ENCODE measurements at places on chromosomes 3 and 15.
A peak's percentile ranks its signal among the peaks of the same experiment; 100 is the strongest.

- no peak for DNase-seq
Measured at GRCh38 chr3:127801731-127802313, 20.5 kb downstream of the MGLL start.

DNA sequence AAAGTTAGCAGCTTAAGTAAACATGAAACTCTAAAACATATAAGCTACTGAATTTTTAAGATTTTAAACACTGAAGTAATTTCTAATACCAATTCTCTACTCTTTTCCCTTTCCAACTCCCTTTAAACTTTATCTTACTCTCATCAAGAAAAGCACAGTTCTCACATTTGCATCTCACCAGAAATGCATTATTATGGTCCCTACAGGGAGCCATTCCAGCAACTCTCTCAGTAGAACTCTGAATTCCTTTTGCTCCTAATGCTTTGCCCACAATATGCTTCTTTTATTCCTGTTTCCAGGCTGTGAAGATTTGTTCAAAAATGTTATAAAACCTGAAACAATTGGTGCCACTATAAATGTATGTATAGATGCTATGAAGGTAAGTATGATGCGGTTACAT lies 83.4 kb downstream of the TFDP2 start:
- no peak for DNase-seq

GRCh38 chr3:70315021-70315420 lies 2.6 kb upstream of the MDFIC2 start:
- no peak for DNase-seq

DNA sequence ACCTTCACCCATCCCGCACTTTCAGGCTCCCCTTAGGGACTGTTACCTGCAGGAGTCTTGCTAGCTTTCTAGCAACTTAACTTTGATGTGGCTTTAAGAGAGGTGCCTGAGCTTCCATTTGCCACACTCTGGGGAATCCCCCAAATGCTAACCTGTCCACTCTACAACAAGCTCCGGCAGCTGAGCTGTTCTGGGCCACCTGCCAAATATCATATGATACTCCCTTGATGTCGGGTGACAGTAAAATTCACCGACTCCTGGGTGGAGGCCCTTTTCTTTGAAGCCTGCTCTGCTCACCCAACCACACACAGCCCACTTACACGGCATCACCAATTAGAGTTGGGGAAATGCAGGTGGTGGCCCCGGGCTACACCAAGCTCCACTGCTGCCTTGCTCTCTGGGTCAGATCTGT lies 38.0 kb upstream of the XCR1 start:
- DNase-seq, result peak; percentile 57

- DNase-seq, result no peak
Measured at GRCh38 chr15:101264011-101264410, 12.2 kb upstream of the CHSY1 start.

GRCh38 chr3:41933154-41933676 lies 28.7 kb downstream of the ULK4 start:
- no peak for DNase-seq

GRCh38 chr3:152790651-152791387 lies 44.1 kb upstream of the P2RY1 start:
- no peak for DNase-seq

- no peak for DNase-seq
Measured at GRCh38 chr3:152977366-152977765, 142.4 kb downstream of the P2RY1 start.

- no peak for DNase-seq
Measured at GRCh38 chr3:25155652-25156471, 272.2 kb upstream of the RARB start.

DNA sequence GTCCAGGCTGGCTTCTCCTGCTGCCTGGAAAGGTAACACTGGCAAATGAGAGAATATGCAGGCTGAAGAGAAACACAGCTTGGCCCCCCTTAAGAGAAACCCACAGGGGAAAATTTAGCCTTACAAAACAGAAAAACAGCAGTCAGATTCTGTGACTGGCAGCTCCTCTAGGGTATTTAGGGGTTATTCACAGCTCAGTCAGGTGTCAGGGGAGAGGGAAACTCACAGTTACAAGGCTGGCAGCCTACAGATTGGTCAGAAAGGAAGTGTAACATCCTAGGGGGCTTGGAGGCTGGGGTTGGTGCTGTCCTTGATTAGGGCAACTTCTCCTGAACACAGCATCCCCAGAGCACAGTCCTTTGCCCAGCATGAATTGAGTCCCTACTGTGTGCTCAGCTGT lies 81.4 kb downstream of the SEMA5B start:
- DNase-seq, result no peak

- no peak for DNase-seq
Measured at GRCh38 chr15:95826412-95827195, 503.9 kb upstream of the NR2F2 start.

- no peak for DNase-seq
Measured at GRCh38 chr3:153614563-153614962, 452.5 kb downstream of the RAP2B start.

DNA sequence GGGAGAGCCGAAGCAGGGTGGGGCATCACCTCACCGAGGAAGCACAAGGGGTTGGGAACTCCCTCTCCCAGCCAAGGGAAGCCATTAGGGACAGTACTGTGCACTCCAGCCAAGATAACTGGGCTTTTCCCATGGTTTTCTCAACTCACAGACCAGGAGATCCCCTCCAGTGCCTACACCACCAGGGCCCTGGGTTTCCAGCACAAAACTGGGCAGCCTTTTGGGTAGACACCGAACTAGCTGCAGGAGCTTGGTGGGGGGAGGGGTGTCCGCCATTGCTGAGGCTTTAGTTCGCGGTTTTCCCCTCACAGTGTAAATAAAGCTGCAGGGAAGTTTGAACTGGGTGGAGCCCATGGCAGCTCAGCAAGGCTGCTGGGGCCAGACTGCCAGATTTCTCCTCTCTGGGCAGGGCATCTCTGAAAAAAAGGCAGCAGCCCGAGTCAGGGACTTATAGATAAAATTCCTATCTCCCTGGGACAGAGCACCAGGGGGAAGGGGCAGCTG lies 129.6 kb upstream of the LMCD1 start:
- DNase-seq, result no peak

DNA sequence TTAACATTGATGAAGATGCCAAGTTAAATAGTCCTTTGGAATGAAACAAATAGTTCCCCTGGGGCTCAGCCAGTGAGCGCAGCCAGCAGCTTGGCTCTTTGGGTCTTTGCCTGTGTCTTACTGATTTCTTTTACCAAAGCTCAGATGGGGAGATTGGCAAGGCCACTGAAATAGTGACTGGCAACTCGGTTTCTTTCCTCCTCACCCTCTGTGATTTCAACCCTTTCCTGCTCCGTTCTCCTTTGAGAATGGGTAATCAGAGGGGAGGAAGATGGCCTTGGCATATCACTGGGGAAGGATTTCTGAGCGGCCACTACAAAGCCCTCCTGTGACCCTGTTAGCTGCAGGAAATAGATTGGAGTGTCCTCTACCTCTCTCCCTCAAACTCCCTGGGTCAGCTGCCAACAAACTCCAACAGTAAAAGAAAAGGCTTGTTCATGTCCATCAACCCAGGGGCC lies 337.1 kb upstream of the LRRFIP2 start:
- no peak for DNase-seq

- no peak for DNase-seq
Measured at GRCh38 chr15:36066757-36067156, 512.7 kb upstream of the CDIN1 start.

GRCh38 chr15:70062321-70062956 lies 35.3 kb downstream of the TLE3 start:
- DNase-seq, result no peak

DNA sequence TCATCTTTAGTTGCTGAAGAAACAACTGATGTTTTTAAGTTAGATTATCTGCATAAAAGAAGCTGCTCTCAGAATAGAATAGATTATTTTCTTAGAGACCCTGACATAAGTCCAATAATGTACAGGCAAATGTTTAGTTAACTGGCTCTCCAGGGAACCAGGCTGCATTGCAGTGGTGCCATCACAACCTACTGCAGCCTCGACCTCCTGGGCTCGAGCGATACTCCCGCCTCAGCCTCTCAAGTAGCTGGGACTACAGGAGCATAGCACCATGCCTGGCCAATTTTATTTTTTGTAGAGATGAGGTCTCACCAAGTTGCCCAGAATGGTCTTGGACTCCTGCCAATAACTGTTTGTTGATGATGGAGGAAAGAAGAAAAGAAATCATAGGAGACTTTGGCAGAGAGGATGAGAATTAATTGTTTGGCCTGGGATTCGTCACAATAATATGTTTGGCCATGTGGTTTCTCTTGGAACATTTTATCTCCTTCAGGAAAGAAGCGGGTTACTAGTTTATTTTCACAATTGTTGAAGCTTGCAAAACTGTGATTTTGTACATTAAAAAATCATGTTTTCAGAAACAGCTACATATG lies 429.2 kb downstream of the CADM2 start:
- no peak for DNase-seq

DNA sequence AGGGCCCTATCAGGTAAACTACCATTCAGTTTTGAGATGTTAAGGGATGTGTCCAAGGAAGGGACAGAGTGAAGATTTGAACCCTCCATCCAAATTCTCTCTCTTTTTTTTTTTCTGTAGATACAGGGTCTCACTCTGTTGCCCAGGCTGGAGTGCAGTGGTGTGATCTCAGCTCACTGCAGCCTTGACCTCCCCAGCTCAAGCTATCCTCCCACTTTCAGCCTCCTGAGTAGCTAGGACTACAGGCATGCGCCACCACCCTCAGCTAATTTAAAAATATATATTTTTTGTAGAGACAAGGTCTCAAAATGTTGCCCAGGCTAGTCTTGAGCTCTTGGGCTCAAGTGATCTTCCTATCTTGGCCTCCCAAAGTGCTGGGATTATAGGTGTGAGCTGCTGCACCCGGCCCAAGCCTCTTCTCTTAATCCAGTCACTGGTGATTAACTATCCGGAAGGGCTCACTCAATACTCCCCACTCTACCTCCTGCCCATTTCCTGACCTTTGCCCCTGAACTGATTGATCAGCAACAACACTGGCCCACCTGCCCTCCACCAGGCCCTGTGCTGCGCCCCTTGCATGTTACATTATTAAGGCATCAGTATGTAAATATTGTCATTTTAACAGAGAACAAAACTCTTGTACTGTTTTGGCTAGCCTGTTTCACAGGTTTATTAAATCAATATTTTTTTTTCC lies 164.7 kb downstream of the CTNNB1 start:
- DNase-seq, result no peak

DNA sequence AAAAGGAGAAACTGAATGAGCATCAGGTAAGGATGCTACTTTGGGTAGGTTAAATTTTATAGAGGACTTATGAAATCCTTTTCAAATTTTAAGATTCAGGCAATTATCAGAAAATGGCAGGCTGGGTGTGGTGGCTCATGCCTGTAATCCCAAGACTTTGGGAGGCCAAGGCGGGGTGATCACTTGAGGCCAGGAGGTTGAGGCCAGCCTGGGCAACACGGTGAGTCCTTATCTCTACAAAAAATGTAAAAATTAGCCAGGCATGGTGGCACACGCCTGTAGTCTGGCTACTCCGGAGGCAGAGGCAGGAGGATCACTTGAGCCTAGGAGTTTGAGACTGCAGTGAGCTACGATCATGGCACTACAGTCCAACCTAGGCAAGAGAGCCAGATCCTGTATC lies 23.1 kb downstream of the DCUN1D1 start:
- no peak for DNase-seq

DNA sequence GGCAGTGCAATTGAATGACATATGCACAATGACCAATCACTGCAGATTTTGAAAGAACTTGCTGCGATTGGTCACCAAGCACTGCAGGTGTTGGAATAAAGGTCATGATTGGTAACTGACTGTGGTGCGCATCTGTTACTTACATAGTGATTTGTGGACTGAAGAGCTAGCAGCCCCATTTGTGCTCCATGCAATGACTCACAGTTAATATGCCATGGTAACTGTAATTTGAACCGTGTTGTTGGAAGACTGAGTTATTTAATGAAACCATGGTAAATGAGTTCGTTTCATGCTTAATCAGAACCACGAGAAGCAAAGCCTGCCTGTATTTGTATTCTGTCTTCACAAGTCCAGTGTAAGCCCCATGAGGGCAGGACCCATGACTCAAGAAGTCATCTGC lies 220.5 kb downstream of the TJP1 start:
- DNase-seq, result no peak

- no peak for DNase-seq
Measured at GRCh38 chr3:161199926-161200325, 21.2 kb upstream of the NMD3 start.

GRCh38 chr15:49163678-49164077 lies 6.4 kb upstream of the GALK2 start:
- DNase-seq, result no peak

DNA sequence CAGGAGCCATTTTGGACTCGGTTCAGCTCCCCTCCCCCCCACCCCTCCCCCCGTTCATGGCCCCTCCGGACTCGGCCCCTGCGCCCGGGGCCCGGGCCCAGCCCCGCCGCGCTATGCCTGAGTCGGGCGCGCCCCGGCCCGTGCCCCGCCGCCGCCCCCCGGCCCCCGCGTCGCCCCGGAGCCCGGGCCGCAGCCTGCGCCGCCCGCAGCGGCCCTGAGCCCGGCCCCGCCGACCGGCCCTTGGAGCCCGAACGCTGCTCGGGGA lies 155 bp downstream of the ACVR2B start:
- DNase-seq, result no peak

DNA sequence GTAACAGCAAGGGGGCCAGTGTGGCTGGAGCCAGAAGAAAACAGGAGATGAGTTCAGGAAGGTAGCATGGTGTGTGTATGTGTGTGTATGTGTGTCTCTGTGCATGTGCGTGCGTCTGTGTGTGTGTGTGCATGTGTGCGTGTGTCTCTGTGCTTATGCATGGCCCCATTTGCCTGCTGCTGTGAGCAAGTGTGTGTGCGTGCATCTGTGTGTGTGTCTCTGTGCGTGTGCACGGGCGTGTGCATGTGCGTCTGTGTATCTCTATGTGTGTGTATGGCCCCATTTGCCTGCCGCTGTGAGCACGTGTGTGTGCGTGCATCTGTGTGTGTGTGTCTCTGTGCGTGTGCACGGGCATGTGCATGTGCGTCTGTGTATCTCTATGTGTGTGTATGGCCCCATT lies 7.1 kb upstream of the EEFSEC start:
- DNase-seq, result no peak

- DNase-seq, result no peak
Measured at GRCh38 chr3:57783186-57784088, 27.3 kb downstream of the SLMAP start.

DNA sequence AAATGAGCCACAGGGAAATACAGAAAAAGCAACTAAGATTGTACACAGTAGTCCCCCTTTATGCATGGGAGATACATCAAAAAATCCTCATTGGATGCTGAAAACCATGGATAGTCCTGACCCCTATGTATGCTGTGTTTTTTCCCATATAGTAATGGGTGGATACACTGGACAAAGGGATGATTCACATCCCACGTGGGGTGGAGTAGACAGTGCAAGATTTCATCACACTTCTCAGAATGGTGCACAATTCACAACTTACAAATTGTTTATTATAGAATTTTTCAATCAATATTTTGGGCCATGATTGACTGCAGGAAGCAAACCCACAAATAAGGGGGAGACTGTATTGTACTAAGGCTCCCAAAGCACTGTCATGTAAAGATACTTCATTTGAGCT lies 224.4 kb upstream of the STRIT1 start:
- no peak for DNase-seq

DNA sequence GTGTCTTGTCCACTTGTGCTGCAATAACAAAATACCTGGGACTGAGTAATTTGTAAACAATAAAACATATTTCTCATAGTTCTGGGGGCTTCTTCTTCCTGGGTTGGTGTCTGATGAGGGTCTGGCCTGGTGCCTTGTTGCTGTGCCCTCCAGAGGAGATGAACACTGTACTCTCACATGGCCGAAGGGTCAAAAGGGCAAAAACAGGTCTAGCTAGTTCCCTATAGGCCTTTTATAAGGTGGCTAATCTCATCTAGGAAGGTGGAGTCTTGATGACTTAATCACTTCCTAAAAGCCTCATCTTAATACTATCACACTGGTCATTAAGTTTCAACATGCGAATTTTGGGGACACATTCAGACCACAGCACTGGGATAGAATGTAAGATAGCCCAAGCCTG lies 228.4 kb downstream of the TLE3 start:
- no peak for DNase-seq

Measured in stimulated activated CD4-positive, alpha-beta T cell treated with anti-CD3 and anti-CD28 coated beads, TNF-alpha, amount 100 ng/mL, for 4 hours (primary cell).